Memory B cell (primary cell): ENCODE measurements at places on chromosomes 3 and 15.

DNA sequence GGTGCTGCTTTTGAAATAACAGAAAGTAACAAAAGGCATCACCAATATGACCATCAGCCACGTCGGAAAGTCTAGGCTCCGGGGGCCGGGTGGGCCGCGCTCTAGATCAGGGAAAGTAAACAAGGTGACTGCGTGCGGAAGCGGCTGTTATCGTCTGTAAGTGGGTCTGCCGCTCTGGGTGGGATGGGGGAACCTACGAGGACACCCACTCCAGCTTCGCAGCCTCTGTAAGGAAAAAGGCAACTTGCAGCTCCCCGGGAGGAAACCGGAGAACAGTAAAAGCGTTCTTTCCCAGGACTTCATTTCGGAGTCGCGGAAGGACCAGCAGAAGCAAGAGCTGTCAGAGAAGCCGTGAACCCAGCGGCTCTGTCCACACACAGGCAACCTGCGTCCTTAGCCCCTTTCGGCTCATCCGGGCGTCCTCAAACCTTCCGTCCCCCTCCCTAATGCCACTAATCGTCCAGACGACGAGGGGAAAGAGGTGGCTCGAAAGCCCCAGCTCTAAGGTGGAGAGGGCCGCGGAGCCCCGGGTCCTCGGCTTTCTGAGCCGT lies 461 bp downstream of the XRN1 start:
- no peak for DNase-seq

GRCh38 chr3:135218304-135218703 lies 423.2 kb downstream of the EPHB1 start:
- no peak for DNase-seq

DNA sequence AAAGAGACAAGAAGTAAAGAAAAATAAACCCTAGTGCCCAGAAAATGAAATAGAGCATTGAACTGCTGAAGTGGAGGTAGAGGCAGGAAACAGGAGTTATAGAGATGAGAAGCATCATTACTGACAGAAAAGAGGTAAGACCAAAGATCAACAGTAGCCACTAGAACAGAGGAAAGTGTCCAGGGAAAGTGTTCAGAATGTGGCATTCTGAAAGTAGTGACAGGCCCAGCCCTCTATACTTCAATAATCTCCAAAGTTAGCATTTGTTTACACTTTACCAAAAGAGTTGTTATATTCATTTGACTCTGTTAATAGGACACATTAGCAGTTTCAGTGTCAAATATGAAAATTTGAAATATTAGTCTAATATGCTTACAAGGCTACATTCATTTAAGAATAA lies 727.1 kb upstream of the NECTIN3 start:
- no peak for DNase-seq

- no peak for DNase-seq
Observed at GRCh38 chr3:50278880-50279224, at the start of gene LSMEM2. Gene LSMEM2 (plus strand): TSS chr3:50279087. CDS start chr3:50279114, 27 bp downstream.

GRCh38 chr3:38002291-38002876 lies 11.8 kb downstream of the VILL start:
- DNase-seq = no peak

DNA sequence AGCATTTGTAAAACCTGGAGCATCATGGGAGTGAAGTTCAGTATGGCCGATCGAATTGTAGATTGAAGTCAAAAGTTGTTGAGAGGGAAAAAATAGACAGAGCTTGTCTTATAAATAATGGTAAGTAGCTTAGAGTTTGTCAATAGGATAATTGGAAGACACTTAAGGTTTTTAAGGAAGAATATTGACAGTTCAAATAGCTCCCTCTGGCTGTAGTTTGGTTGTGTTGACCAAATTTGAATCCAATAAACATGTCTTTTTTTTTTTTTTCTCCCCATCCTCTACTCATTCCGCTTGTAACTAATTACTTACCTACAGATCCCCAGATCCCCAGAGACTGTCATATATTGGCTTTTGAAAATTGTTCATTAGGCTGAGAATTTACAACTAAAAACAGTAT lies 677.0 kb downstream of the AGBL1 start:
- no peak for DNase-seq

DNA sequence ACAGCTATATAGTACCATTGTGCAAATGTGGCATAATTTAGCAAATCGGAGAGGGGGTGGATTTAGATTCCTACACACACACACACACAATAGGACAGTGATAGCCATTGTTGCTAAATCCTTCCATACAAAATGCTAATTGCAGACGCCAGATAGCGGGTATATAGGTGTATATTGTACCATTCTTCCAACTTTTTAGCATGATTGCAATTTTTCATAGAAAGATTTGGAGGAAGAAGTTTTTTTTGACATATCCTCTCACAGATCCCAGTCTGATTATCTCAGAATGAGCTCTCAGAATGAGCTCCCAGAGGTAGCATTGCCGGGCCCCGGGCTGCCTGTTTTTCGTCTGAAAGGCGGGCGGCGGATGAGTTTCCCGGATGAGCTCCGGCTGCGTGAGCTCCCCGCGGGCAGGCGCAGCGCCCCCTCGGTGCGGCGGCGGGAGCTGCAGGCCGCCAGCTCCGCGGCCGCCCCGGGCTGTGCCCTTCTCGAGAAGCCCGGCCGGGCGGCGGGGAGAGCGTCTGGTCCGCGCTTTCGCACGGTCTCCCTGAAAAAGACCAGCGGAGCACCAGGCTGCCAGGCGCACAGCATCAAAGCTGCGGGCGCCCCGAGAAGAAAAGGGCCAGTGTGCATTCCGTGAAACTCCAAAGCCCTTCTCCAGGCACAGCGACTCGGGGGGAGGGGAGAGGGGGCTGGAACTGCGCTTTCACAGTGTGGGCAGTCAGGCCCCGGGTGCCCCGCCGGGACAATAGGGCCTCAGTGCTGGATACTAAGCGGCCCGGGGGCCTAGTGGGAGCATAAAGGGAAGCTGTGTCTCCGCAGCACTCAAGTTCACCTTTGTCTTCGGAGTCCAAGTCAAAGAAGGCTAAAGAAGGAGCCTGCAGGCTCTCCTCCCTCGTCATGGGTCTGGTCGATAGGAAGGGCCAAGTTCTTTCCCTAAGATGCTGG lies 12.0 kb upstream of the SHC4 start:
- peak; percentile 61 for DNase-seq

GRCh38 chr3:134827213-134827612 lies 32.2 kb downstream of the EPHB1 start:
- no peak for DNase-seq

GRCh38 chr3:133490468-133491351 lies 82.8 kb upstream of the CDV3 start:
- peak; percentile 49 for DNase-seq
